Jurkat, Clone E6-1 (cell line): ENCODE measurements at places on chromosomes 3 and 15.

- DNase-seq, result no peak
These were observed 5.6 kb upstream of the FEM1B start for GRCh38 chr15:68271854-68272471.

DNA sequence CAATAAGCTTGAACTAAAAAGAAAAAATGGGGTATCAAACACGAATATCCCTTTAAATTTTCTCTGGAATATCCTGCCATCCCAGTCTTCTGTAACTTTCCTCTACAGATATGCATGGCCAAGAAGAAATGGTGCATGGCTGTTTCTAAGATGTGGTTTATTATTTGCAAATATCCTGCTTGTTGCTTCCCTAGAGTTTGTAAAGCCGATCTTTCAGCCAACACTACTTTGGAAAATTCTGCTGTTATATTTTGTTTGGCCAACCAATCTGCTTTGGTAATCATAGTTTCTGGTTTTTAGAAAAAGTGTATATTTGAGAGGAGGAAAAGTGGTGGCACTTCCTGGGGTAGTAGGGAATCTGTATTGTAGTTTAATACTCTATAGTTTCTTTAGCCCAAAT is 13.9 kb downstream of the PHLDB2 start:
- no peak for DNase-seq

- no peak for DNase-seq
These were observed 351.4 kb downstream of the CNTN3 start for GRCh38 chr3:74263031-74263430.

DNA sequence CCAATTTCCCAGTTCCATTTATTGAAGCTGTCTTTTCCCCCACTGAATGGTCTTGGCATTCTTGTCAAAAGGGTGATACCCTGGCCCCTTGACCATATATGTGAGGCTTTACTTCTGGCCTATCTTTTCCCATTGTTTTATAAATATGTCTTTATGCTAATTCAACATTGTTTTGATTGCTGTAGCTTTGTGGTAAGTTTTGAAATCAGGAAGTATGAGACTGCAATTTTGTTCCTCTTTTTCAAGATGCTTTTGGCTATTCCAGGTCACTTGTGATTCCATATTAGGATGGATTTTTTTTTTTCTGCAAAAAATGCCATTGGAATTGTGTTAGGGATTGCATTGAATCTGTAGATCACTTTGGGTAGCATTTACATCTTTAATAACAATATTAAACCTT is 141.2 kb upstream of the MANF start:
- no peak for DNase-seq
